ENCODE measurements at places on chromosomes 7 and 10.

GRCh38 chr10:44906486-44906885 is 4.7 kb upstream of the TMEM72 start:
- DNase-seq, result no peak

DNA sequence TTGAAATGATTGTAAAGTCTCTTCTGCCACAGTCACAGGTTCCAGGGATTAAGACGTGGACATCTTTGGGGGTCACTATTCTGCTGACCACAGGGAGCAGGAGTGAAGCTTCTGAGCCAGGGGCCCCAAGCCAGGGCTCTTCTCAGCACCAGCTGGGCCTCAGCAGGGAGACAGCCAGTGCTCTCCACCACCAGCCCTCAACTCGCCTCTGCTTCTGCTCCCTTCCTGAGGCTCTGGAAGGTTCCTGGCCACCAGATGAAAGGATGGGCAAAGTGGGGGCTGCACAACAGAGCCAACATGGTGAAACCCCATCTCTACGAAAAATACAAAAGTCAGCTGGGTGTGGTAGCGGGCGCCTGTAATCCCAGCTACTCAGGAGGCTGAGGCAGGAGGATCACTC is 11.2 kb upstream of the CRYGN start:
- DNase-seq, result peak; percentile 11

- peak; percentile 40 for DNase-seq
These were observed 11.5 kb downstream of the AQP1 start for GRCh38 chr7:30923009-30923773.

GRCh38 chr10:114030140-114030539 is 13.5 kb upstream of the ADRB1 start:
- no peak for DNase-seq

DNA sequence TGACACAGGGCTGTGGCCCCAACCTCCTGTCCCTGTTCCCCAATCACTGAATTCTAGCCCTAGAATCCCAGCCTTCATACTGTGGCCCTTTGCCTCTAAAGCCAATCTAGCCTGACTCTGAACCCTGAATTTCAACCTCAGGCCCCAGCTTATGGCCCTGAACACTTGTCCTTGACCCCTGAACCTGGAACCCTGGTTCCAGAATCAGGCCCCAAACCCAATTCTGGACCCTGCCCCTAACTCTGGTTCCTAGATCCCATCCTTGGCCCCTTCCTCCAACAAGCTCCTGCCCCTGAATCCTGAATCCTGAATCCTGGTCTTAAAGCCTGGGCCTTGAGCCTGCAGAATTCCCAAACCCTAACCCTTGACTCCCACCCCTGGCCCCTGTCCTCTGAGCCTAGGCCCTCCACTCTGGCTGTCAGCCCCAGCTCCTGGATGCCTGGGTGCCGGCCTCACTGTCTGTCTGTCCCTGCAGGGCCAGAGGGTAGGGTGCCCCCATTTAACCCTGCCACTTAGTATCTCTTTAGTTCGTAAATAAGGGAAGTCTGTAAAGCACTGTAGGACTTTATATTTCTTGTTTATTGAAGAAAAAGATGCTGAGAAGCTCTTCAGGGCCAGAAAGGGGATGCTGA is 1.3 kb downstream of the INPP5A start:
- DNase-seq, result no peak

DNA sequence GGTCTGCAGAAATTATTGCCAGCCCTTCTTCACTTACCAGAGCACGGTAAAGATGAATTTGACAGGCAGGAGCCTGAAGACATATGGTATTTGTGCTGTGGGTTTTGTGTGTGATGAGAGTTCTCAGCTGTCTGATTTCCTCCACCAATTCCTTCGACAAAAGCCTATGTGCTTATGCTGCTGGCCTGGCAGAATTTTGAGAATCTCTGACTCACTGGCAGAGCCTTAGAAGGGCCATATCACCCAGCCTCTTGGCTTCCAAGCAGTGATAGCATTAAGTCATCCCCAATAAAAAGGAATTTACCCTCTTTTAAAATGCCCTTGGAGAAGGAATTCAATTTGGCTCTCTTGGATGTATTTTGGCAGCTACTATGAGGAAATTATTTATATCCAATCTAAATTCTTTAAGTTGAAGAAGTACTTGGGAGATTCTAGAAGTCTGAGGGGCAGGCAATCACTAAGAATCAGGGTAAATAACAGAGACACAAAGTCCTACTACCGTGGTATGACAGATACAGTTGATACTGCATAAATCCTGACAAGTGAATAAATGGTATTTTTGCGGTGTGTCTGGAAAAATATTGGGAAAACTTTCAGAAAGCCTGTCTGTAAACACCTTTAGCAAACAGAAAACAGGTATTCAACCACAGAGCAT is 68.6 kb upstream of the EFCAB10 start:
- no peak for DNase-seq

DNA sequence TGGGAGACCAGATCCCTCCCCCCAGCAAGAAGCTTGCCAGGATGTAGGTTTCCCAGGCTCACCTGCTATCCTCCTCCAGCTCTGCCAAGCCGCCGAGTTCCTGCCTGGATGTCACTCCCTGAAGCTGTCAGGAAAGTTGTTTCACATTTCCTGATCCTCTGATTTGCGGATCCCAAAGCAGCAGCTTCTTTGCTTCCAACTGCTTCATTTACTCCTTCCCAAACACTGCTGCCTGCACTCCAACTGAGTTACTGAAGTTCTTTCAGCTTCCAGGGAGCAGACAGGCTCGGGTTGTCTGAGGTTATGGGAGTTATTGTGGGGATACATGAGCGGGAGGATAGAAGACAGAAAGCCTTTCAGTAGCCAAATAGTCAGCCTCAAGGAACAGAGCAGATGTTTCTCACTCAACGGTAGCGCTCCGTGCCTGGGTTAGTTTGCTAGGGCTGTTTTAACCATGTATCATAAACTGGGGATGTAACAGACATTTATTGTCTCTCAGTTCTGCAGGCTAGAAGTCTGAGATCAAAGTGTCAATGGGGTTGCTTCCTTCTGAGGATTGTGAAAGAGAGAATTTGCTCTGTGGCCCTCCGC is 516.0 kb downstream of the REEP3 start:
- no peak for DNase-seq

- no peak for DNase-seq
These were observed 394.9 kb downstream of the DGKB start for GRCh38 chr7:14507617-14508016.

- no peak for DNase-seq
These were observed 59.4 kb upstream of the MXI1 start for GRCh38 chr10:110147961-110148360.

GRCh38 chr7:130883928-130884327 is 149.9 kb upstream of the KLF14 start:
- DNase-seq, result no peak

- DNase-seq, result no peak
These were observed 10.9 kb downstream of the CDCA7L start for GRCh38 chr7:21934808-21935207.

GRCh38 chr7:134730411-134730829 is 49.0 kb upstream of the CALD1 start:
- DNase-seq, result no peak

DNA sequence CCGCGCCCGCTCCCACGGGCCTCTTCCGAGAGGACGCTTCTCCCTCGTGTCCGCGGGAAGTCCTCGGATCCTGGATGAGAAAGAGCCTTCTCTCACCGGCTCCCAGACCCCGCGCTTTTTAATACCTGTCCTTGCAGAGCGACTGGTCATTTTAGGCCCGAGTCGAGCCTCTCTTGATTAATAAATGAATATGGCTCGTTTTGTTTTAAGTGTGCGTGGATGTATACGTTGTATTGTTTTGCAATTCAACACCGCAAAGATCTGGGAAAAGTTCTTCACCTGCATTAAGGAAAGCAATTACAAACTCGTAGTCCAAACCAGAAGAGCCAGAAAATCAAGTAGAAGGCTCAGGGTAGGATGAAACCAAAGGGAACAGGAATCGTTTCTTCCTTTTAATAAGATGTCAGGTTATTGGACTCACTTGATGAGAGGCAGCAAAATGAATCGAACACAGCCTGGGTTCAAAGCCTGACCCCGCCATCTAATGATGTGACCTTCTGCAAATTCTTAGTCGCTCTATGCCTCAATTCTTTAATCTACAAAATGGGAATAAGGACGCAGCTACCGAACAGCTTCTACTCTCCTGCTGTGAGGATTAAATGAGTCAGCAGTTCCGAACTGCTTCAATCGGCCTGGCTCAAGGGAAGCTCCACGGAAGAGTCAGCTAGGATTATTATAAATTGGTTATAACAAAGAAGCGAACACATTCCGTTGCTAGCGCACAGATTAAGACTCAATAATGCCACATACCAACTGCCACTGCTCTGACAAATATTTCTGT is 277.8 kb upstream of the NEBL start:
- no peak for DNase-seq

- DNase-seq, result no peak
These were observed 10.9 kb downstream of the PARP12 start for GRCh38 chr7:140051820-140052219.

All from upper lobe of left lung (tissue), 6 donors.